ENCODE measurements at places on chromosomes 3 and 15.

DNA sequence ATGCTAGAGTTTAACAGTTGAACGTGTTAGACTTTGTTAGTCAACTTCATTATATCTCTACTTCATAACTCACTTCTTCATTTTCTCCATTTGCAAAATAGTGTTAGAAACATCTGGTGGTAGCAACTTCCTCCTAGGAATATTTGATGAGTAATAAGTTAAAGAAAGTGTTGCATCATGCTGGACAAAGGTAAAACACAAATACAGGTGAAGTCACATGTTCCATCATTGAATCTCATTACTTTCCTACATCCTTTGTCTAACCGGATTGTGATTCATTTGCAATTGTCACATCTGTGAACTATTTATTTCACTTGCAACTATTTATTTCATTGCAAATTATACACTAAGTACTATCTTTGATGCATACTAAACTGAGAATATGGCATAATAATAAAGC lies 186.5 kb downstream of the TUSC7 start:
- no peak overlapping the region for H3K4me3 ChIP-seq
- H3K27ac ChIP-seq, result no peak overlapping the region
- no peaks in the 10 kb centered on the region for H3K4me1 ChIP-seq
- no peak for DNase-seq

DNA sequence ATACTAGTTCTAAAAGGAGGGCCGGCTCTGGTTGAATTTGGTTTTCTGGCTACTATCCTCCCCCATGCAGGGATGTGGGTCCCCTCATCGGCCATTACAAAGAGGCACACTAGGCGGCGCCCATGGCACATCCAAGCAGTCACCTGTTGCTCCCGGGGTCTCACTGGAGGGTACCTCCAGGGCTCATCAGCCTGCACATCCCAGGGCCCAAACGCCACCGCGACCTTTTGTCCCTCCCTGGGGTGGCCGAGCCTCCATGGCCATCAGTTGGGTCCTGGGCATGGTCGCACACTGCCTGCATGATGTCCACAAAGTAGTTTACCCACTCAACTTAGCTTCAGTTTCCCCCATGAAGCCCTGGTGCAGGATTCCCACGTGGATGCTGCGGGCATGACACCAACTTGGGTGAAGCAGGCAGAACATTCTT lies 28.3 kb downstream of the IDH3A start:
- H3K27me3 ChIP-seq, result peaks cover 23% of the 10 kb centered on the region
- H3K27ac ChIP-seq, result no peak overlapping the region

- no peak overlapping the region for H3K27ac ChIP-seq
- DNase-seq, result no peak
- H3K36me3 ChIP-seq, result no peaks in the 10 kb centered on the region
These were observed 7.3 kb upstream of the EHD4 start for GRCh38 chr15:41979493-41980266.

DNA sequence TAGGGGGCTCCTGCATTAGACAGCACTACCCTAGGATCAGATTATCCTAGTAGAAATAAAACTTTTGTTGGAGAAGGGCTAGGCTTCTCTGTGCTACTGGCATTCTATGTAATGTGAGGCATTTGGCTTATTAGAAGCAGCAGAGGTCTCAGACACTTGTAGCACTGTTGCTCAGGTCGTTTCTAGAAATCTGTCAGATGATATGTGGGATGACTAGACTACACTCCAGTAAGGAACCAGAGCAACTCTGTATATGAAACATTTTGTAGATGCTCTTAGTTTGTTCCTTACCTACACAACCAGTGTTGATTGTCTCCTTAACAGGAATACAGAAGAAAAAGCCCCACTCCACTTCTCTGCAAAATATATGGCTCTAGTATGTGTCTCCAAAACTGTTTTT lies 21.9 kb upstream of the FBXL22 start:
- no peaks in the 10 kb centered on the region for H3K27me3 ChIP-seq
- peaks cover 71% of the 10 kb centered on the region for H3K36me3 ChIP-seq
- no peaks in the 10 kb centered on the region for H3K4me1 ChIP-seq
- no peak overlapping the region for H3K27ac ChIP-seq

DNA sequence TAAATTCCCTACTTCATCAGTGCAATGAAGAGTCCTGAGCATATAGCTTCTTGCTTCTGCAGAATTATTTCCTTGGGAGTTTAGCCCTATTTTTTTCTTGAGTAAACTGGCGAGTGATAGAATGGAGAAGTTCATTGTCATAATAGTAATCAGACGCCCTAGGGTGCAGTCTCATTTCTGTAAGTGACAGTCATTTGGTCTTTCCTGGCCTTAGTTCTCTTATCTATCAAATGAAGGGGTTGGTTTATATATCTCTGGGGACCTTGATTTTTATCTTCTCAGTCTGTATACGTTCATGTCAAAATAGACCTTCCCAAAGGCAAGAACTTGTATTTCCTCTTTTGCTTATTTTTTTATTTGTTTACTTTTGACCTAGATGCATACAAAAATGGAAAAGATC lies 9.9 kb upstream of the ALPK3 start:
- H3K27ac ChIP-seq, result no peak overlapping the region
- no peak overlapping the region for H3K4me3 ChIP-seq
- H3K4me1 ChIP-seq, result peaks cover 4% of the 10 kb centered on the region
- H3K27me3 ChIP-seq, result no peaks in the 10 kb centered on the region

- no peaks in the 10 kb centered on the region for H3K27me3 ChIP-seq
- no peak overlapping the region for H3K4me3 ChIP-seq
- no peak for DNase-seq
- H3K36me3 ChIP-seq, result no peaks in the 10 kb centered on the region
- H3K27ac ChIP-seq, result peak overlapping the region; percentile 4
These were observed 27.6 kb upstream of the CNBP start for GRCh38 chr3:129211345-129211744.

DNA sequence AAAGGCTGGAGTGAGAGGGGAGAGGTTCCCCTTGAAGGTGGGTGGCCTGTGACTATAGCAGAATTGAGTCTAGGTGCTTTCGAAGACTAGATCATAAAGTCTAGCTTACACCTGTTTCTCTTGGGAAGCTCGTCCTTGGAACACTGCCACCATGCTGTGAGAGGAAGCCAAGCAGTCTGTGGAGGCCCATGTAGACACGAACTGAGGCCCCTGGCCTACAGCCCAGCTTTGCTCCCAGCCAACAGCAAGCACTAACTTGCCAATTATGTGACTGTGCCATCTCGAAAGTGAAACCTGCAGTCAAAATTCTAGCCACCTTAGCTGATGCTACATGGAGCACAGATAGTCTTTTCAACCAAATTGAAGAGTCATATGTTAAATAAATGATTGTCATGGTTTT lies 190.5 kb upstream of the NECTIN3 start:
- H3K4me1 ChIP-seq, result no peaks in the 10 kb centered on the region
- H3K27ac ChIP-seq, result no peak overlapping the region
- no peak for DNase-seq
- H3K36me3 ChIP-seq, result no peaks in the 10 kb centered on the region
- H3K27me3 ChIP-seq, result no peaks in the 10 kb centered on the region

DNA sequence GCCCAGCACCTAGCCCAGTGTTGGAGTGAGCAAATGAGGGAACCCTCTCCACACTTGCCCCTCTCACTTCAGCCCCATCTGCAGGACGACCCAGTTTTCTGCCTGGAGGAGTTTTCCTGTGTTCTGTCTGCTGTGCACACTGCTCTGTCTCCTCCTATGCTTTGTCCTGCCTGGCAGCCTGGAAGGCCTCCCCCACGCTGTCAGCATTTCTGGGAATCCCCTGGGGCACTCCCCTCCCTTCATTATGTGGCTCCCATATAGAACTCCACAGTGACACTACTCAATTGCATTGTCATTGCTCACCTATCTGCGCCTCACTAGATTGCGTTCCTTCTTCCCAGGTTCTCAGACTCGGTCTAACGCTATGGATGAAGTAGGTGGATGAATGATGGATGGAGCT lies 13.9 kb downstream of the CLSTN2 start:
- H3K4me3 ChIP-seq, result no peak overlapping the region
- peaks cover 2% of the 10 kb centered on the region for H3K36me3 ChIP-seq
- DNase-seq, result no peak
- H3K4me1 ChIP-seq, result no peaks in the 10 kb centered on the region

GRCh38 chr3:190097025-190097424 lies 23.7 kb downstream of the P3H2 start:
- H3K4me3 ChIP-seq, result no peak overlapping the region
- H3K36me3 ChIP-seq, result no peaks in the 10 kb centered on the region
- H3K27me3 ChIP-seq, result no peaks in the 10 kb centered on the region
- DNase-seq, result no peak

DNA sequence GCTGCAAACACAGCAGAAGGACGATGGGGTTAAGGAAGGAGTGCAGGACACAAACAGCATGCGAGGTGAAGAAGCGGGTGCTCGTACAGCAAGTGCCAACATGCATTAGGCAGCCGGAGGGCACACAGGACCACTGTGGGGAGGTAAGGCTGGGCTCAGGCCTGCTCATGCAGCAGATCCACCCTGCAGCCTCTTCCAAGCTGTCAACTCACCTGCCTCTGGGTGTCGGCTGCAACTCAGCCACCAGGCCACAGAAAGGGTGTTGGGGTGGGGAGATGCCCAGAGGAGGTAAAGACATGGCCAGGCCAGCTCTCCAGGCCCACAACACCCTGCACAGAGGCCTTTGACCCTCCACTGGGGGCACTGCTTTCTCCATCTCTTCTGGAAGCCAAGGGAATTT lies 44.2 kb downstream of the TGM4 start:
- H3K4me3 ChIP-seq, result no peak overlapping the region
- no peaks in the 10 kb centered on the region for H3K4me1 ChIP-seq

- H3K27me3 ChIP-seq, result peaks cover 10% of the 10 kb centered on the region
- H3K36me3 ChIP-seq, result no peaks in the 10 kb centered on the region
- peaks cover 6% of the 10 kb centered on the region for H3K4me1 ChIP-seq
- no peak overlapping the region for H3K4me3 ChIP-seq
- H3K27ac ChIP-seq, result no peak overlapping the region
These were observed 157.6 kb downstream of the UACA start for GRCh38 chr15:70605606-70606410.

DNA sequence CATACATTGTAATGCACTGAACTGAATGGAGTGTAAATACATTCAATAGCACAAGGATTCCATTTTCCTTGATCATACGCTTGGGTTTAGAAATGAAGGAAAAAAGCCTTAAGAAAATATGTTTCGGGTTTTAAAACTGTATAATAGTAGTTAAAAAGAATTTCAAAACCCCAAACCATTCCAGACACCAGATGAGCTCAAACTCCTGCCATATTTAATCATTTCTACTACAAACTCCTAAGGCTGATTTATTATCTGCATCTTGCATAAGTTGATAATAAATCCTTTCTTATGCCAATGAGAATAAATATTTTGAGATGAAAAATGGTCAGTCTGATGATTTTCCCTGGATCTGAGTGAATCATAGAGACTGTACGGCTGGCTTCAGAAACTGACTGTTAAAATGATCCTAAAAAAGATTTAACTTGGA lies 51.0 kb downstream of the NR1D2 start:
- H3K36me3 ChIP-seq, result no peaks in the 10 kb centered on the region
- H3K27ac ChIP-seq, result no peak overlapping the region
- no peak overlapping the region for H3K4me3 ChIP-seq
- DNase-seq, result peak; percentile 12

GRCh38 chr3:59580996-59581395 lies 531.2 kb upstream of the CFAP20DC start:
- H3K36me3 ChIP-seq, result no peaks in the 10 kb centered on the region
- DNase-seq, result no peak
- H3K27ac ChIP-seq, result no peak overlapping the region
- no peaks in the 10 kb centered on the region for H3K4me1 ChIP-seq
- H3K4me3 ChIP-seq, result no peak overlapping the region
- H3K27me3 ChIP-seq, result no peaks in the 10 kb centered on the region

GRCh38 chr15:33200444-33200843 lies 5.9 kb upstream of the FMN1 start:
- peaks cover 20% of the 10 kb centered on the region for H3K27me3 ChIP-seq
- H3K4me1 ChIP-seq, result peaks cover 4% of the 10 kb centered on the region
- H3K4me3 ChIP-seq, result no peak overlapping the region
- no peak for DNase-seq

GRCh38 chr15:92452143-92452542 lies 58.5 kb downstream of the ST8SIA2 start:
- no peak overlapping the region for H3K27ac ChIP-seq
- no peaks in the 10 kb centered on the region for H3K27me3 ChIP-seq
- no peak for DNase-seq
- no peaks in the 10 kb centered on the region for H3K4me1 ChIP-seq

Measured in mesenchymal stem cell (in vitro differentiated cells and primary cell).